ENCODE measurements at places on chromosomes 13 and 19.

DNA sequence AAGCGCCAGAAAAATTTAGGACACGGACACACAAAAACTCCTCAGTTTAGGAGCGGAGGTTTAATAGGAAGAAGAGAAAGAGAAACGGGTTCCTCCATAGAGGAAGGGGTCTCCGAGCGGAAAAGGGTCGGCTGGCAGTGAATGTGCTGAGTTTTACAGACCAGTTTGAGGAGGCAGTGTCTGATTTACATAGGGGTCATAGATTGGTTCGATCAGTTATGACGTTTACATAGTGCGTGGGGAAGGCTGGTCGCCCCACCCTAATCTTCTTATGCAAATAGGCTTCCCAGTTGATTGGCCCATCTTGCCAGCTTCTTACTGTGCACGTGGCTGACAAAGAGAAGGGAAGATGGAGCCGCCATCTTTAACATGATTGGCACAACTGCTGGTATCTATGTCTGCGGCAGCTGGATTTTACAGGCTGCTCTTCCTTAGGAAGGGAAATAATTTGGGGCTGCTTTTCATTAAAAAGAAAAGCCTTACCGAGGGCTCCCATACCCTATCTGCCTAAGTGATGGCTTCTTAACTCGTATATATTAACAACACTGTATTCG is 1.2 kb upstream of the ZNF225 start:
- DNase-seq: peak; percentile 3

GRCh38 chr19:41156207-41156606 is 36.8 kb upstream of the CYP2S1 start:
- DNase-seq: no peak

- peak; percentile 80 for DNase-seq
Measured at GRCh38 chr13:48505597-48506091, 27.2 kb downstream of the RCBTB2 start.

DNA sequence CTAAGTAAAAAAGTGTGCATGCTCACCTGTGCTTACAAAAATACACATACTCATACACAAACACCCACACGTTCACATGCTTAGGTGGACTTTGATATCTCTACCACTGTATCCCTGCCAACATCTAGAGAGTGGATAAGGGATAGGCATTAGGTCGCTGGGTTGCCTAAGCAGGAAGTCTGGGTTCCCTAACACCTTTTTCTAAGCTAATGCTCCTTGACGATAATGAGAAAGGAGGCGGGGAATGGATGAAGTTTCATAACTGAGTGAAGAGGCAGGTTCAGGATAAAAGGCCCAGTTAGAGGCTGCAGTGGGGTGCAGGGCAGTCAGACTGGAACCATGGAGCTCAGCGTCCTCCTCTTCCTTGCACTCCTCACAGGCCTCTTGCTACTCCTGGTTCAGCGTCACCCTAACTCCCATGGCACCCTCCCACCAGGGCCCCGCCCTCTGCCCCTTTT is 41.9 kb upstream of the CYP2A7 start:
- DNase-seq: no peak

GRCh38 chr13:35342440-35342839 is 134.0 kb downstream of the MAB21L1 start:
- no peak for DNase-seq

DNA sequence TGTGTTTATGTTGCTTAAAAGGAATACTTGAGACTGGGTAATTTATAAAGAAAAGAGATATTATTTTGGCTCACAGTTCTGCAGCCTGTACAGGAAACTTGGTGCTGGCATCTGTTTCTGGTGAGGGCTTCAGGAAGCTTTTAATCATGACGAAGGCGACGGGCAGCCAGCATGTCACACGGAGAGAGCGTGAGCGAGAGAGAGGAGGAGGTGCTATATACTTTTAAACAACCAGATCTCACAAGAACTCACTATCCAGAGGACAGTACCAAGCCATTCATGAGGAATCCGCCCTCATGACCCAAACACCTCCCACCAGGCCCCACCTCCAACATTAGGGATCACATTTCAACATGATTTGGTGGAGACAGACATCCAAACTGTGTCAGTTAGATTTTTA is 163.4 kb upstream of the TSC22D1 start:
- DNase-seq: no peak

DNA sequence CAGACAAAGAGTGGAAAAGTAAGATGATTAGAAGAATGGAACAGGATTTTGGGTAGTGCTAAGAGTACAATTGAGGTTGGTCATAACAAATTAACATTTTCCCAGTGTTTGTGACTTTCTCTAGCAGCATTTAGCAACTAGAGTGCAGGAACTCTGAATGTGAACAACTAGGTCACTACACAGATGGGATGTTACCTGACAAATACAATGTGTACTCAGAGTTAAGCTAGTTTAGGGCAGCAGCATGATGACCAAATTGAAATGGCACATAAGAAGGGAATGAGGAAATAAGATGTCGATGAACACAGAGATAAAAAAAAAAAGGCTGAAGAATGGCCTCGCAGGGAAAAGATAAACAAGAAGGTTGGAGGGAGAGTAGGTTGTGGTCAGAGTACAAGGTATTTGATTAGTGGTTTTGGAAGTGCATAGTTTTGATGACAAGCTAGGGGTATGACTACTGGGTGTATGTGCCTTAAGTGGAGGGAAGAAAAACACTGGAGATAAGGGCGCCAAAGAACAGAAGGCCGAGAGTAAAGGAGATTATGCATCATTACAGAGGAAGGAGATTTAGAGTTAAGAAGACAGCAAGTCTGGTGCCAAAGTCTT is 381.1 kb downstream of the FGF14 start:
- DNase-seq: no peak

GRCh38 chr13:79631051-79631659 is 150.2 kb downstream of the NDFIP2 start:
- no peak for DNase-seq

DNA sequence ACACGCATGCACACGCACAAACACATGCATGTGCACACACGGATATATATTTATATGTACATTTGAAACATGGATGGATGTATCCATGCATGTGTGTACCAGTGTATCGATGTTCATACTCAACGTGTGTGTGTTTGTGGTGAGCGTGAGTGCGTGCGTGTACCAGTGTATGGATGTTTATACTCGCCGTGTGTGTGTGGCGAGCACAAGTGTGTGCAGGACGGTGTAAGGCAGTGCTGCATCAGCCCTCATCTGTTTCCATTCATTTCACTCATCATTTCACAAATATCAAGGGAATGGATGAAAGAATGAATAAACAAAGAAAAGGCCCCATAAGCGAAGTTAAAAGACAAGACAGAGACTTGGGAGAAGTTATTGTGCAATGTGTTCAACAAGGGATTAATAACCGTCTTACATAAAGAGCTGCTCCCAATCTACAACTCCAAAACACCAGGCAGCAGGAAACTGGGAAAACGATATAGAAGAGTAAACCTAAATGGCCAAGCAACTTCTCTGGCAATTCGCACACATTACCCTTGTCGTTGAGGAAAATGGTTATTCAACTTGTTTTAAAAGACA is 21.7 kb upstream of the MIER2 start:
- no peak for DNase-seq

DNA sequence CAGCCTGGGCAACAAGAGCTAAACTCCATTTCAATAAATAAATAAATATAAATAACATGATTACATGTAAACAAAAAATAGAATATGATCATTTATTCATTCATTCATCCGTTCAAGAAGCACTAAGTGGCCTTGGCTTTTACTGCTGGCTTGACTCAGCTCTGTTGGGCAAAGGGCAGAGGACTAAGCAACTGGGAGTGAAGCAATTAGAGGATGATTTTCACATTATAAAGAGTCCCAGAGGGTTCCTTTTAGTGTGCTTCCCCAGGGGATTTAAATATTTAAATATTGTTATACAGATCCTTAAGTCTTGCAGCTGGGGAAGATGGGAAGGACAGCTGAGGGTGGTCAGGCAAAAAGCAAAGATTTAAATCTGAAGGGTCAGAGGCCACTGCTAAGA is 34.9 kb upstream of the FLT1 start:
- DNase-seq: no peak

DNA sequence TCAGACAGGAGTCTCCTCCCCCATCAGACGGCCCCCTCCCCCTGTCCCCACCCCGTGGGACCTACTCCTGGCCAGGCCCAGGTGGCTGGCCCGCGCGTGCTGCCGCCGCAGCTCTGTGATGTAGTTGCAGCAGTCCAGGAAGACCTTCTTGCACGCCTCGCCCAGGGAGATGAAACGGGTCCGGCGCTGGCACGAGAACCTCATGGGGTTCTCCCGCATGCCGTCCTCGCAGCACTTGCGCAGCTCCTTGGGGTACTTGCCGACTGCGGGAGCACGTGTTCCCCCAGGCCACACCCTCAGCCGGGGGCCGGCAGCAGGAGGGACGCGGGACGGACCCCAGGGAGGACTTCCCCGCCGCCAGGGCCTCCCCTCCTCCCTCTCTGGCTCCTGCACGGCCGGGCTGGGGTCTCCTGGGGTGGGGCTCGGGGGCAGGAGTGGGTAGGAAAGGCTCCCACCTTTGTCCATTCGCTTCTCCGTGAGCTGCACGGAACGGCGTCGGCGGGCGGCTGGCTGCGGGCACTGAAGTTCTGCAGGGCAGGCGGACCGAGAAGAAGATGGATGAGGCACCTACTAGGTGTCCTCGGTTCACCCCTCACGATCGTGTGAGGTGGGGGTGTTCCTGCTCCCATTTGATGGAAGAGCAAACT is 13.3 kb downstream of the C3 start:
- DNase-seq: no peak

- DNase-seq: no peak
Measured at GRCh38 chr13:59672445-59672844, 491.3 kb downstream of the DIAPH3 start.

DNA sequence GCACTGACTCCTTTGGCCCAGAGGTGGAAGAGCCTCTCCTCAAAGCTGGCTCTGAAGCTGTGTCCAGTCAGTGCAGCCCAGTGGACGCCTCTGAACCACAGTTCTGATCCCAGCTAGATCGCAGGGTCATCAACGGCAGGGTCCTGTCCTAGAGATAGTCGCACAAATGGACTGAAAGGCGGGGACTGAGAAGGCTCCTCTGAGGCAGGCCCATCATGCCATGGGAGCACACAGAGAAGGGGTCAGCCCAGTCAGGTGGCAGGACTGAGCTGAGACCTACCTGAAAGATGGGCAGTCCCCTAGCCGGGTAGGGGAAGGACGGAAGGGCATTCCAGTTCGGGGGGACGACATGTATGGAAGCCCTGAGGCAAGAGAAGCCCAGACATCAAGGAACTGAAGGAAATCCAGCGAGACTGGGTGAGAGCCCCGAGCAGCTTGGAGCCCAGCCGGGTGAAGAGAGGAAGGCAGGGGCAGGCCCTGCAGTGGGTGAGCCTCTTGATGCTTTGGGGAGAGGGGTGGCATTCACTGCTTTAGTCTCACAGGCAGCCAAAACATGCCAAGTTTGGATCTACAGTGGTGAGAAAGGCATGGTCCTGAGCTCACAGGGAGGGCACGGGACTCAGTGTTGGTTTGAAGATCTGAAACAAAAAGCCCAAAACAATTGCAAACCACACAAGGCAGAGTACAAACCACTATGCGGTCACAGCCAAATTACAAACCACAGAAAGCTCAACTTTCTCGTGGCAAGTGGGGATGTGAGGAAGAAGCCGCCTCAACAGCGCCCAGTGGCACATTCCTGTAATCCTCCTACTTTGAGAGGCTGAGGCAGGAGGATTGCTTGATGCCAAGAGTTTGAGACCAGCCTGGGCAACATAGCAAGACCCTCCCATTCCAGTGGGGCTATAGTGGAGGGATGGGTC is 10.0 kb downstream of the CALM3 start:
- DNase-seq: peak; percentile 67

Data from CD4-positive, alpha-beta T cell treated with Interleukin-17A for 1 hour (primary cell).